Stimulated activated CD8-positive, alpha-beta memory T cell treated with anti-CD3 and anti-CD28 coated beads, Interleukin-15, amount 100 ng/mL, for 24 hours (primary cell): ENCODE measurements at places on chromosomes 7 and 10.

- no peak for DNase-seq
These were observed 888 bp downstream of the SLC18A2 start for GRCh38 chr10:117241541-117242462.

- no peak for DNase-seq
These were observed 214.5 kb upstream of the CNTNAP2 start for GRCh38 chr7:145902123-145902522.

- no peak for DNase-seq
These were observed 749.1 kb upstream of the LRRTM3 start for GRCh38 chr10:66176772-66177171.

DNA sequence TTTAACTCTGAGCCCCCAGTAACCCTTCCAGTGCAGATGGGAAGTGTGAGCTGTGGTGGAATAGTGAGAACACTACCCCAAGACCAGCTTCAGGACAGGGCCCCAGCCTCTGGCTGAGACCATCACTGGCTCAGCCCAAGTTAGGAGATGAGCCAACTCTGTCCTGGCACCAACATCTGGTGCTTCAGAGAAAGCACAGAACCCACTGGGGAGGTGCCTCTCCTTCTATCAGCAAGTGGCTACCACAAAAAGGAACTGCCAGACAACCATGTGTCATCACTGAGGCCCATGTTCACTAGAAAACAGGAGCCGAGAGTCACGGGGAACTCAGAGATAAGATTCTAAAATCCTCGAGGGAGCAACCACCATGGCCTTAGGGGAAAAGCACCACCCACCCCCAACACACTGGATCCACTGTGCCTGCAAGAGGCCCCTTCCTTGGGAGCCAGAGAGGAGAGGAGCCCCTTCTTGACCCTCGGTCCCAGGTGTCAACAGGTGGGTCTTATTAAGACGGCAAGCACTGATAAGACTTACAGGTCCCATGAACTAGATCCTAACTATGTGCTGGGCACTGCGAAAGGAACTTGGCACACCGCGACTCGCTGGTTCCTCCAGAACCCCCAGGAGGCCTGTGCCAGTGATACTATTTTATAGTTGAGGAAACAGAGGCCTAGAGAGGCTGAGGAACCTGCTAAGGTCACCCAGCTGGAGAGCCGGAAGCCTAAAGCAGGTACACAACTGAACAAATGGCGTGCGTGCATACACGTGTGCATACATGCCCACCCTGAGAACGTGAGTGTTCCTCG, 102.7 kb downstream of the FAM53B start:
- no peak for DNase-seq

GRCh38 chr10:132136097-132136521, 50.6 kb upstream of the DPYSL4 start:
- DNase-seq, result no peak

- no peak for DNase-seq
These were observed 610.5 kb downstream of the KCNMA1 start for GRCh38 chr10:77027141-77027540.

DNA sequence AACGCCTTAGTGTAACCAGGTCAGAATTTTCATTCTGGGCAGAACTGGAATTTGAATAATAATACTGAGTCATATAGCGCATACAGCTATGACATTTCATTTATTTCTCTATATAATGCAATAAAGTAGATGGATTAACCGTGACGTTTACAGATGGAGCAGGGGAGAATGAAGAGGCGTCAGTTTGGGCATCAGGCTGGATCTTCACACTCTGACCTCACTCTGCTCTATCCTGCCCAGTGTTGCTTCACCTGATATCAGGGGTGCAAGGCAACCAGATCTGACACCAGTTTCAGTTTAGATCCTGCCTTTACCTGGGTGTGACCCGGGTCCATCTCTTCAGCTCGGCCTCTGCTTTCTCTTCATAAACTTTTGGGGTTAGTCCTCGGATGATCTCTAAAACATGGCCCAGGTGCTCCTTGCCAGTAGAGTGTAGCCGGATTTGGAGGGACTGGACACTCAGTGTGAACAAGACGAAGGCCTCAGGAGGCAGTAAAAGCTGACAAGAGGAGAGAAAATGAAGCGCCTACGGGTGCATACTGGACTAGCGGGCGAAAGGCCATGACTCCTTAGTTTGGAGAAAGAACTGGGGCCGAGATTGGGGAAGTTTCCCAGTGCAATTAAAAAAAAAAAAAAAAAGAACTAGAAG, 1.4 kb upstream of the ZYX start:
- no peak for DNase-seq

DNA sequence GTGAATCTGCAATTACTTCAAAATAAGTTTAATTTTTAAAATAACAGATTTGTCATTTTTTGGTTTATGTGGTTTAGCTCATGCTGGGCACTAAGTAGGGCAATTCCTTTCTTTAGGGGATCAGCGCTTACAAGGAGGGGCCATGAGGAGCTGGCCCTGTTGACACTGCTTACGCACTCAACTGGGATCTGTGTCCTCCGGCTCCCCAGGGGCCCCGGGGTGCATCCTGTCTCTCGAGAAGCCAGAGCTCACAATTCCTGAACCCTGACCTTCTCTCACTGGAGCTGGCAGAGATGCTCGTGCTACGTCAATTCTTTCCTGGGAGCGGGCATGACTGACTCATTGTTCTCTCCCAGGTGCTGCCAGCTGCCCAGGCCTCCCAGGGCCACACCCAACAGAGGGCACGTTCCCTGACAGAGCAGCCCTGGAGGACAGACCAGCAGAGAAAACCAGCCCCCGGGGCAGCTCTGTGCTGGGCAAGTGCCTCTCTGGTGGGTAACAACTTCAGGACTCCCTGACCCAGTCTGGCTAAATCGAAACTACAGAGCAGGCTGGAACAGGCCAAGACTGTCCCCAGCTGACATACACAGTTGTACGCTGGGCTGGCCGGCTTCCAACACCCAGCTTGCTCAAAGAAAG, 36.8 kb downstream of the CTBP2 start:
- no peak for DNase-seq

DNA sequence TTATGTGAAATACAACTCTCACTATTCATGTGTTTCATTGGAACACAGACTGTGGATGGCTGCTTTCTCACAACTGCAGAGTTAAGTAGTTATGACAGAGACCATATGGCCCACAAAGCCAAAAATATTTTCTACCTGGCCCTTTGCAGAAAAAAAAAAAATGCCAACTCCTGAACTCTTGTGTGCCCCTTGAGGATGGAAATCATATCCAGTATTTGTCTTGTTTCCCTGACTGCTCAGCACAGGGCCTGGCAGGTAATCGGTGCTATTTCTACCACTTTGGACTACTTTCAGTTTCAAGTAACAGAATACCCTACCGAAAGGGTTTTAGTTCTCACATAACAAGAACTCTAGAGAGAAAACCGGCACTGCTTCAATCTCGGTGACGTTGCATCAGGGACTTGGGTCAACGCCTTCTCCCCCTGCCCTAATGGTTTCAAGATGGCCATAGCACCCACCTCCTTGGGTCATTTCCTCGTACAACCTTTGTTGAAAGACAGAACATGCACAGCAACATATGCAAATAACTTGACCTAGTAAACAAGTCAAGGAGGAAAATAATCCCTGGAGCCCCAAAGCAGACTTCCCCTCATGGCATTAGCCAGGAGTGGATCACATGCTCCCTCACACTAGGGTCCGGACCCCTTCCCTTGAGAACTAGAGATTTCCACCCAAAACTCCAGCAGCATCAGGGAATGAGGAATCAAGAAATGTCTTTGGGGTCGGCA, 11.8 kb upstream of the GPNMB start:
- no peak for DNase-seq
